Stimulated activated CD4-positive, alpha-beta T cell treated with anti-CD3 and anti-CD28 coated beads, Interleukin-4, amount 100 ng/mL, for 48 hours (primary cell): ENCODE measurements at places on chromosomes 13 and 19.
A peak's percentile ranks its signal among the peaks of the same experiment; 100 is the strongest.

GRCh38 chr13:32202268-32202667 is 112.9 kb downstream of the ZAR1L start:
- DNase-seq, result no peak

GRCh38 chr19:49057636-49058234 is at the start of gene CGB7:
CGB7 (minus strand) TSS chr19:49057749; CDS start chr19:49055375, 2,374 bp downstream.
- peak; percentile 22 for DNase-seq

- DNase-seq, result no peak
These were observed 5.7 kb downstream of the DHPS start for GRCh38 chr19:12675940-12676339.

GRCh38 chr19:6524311-6524710 is 6.5 kb upstream of the TNFSF9 start:
- no peak for DNase-seq

- DNase-seq, result no peak
These were observed 737 bp upstream of the ZNF181 start for GRCh38 chr19:34733266-34733745.

GRCh38 chr13:21800837-21801616 is 130.2 kb downstream of the FGF9 start:
- no peak for DNase-seq

GRCh38 chr19:28449803-28450202 is 763.1 kb downstream of the UQCRFS1 start:
- no peak for DNase-seq

DNA sequence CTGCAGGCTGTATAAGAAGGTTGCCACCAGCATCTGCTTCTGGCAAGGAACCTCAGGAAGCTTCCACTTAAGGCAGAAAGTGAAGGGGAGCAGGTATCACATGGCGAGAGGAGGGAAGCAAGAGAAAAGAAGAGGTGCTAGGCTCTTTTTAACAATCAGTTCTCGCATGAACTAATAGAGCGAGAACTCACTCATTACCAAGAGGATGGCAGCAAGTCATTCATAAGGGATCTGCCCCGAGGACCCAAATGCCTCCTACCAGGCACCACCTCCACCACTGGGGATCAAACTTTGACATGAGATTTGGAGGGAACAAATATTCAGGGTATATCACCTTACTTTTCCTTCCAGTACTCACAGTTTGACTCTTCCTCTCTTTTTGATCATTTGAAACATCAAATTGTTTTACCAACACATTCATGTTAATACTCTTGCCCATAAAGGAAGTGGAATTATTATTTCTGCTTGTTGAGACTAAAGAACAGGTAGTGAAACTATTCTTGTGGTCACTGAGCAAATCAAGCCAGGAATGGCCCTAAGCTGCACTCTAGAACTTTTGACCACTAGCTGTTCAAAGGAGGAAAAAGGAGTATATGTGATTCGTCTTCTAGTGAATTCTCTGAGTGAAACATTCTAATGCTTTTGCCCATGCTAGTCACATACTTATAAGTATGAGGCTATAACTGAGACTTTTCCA is 45.0 kb downstream of the LACC1 start:
- DNase-seq, result no peak

GRCh38 chr19:11530432-11530831 is 1.5 kb upstream of the ECSIT start:
- DNase-seq, result peak; percentile 46

DNA sequence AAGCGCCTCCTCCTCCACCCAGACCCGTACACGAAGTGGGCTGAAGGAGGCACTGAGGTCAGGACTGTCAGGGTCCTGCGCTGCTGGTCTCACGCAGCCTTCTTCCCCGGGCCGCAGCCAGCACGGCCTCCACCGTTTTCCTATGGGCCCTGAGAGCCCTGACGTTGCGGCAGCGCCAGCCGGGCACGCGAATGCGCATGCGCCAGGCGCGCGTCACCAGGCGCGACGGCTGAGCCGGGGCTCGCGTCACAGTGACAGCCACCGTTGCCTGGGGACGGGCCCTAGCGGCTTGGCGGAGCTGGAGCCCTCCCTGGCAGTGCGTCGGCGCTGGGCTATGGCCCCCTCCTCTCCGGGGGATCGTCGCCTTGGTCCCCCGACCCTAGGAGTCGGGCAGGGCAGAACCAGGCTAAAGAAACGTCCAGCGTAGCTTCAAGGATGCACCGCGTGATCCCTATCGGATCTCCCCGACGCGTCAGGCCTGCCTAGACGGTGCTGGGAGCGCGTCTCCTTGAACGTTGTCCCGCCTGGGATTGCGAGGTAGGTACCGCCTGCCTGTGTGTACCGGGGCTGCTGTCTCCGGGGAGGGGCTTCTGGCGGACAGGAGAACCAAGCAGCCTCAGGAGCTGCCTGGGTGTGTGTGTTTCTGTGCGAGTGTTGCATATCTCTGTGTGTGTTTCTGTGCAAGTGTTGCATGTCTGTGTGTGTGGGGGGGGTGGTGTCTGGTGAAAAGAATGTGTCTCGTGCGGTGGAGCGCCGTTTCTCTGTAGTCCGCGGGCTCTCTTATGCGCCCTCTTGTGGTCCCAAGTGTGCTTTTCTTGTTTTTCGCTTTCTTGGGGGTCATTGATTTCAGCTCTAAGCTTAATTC is 43.2 kb downstream of the ZNF571 start:
- DNase-seq, result peak; percentile 51

GRCh38 chr13:43487461-43487860 is 299.3 kb downstream of the ENOX1 start:
- no peak for DNase-seq
